Activated T-helper 1 cell treated with anti-CD3 and anti-CD28 coated beads, Interleukin-12 subunit alpha, Interleukin-12 subunit beta, Interleukin-2, Interleukin-4 antibody, amounts not matched to agents 30 ng/mL and 10 ng/mL and 1 ng/mL, durations not matched to agents 14 hours and 24 hours and 36 hours (primary cell): ENCODE measurements at places on chromosomes 3 and 15.

DNA sequence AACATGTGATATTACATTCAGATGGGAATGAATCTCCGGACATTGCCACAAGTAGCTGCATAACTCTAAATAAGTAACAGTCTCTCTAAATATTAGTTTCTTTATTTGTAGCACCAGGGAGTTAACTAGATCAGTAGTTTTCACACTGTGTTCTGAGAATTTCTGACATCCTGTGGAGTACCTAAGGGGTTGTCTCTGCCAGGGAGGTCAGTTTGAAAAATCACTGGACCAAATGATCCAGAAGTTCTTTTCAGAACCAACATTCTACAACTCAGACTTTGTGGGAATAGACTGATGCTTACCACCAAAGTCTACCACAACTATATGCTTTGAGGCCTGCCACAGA is 9.0 kb upstream of the ILDR1 start:
- DNase-seq, result no peak

DNA sequence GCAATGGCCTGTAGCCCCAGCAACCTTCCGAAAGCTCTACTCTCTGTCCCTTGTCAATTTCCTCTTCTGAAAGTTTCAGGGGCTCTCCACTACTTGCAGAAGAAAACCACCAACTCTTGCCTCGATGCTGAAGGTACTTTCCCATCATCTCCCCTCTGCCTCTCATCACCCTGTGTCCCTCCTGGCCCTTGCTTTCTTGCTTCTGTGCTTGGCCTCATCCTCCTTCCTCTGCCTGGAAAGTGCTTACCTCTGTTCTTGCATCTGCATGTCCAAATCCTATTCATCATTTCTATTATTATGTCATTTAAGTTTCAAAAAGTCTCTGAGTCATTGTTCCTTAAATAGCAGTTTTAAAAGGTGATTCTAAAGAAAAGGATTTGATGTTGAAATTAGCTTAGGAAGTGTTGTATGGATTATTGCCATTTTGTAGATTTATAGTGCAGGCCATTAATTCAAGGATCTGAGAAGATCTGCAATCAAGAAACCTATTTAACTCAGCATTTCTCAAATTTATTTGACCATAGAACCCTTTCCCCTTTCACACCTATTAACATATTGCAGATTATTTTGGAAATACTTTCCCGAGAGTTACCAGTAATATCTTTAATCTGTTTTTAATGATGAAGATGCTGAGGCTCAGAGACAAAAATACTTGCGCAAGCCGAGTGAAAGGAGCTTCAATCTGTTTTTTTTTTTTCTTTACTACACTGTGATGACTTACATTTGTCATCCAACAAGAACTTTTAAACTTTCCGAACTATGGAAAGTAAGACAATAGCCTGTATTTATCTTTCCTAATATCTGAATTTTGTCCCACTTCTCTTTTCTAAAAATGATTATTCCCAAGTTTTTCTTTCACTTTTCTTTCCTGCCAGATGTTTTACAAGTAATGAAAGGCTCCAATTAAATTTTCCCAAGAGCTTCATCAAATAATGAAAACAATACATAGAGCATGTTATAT is 22.3 kb upstream of the CFAP161 start:
- DNase-seq, result no peak

DNA sequence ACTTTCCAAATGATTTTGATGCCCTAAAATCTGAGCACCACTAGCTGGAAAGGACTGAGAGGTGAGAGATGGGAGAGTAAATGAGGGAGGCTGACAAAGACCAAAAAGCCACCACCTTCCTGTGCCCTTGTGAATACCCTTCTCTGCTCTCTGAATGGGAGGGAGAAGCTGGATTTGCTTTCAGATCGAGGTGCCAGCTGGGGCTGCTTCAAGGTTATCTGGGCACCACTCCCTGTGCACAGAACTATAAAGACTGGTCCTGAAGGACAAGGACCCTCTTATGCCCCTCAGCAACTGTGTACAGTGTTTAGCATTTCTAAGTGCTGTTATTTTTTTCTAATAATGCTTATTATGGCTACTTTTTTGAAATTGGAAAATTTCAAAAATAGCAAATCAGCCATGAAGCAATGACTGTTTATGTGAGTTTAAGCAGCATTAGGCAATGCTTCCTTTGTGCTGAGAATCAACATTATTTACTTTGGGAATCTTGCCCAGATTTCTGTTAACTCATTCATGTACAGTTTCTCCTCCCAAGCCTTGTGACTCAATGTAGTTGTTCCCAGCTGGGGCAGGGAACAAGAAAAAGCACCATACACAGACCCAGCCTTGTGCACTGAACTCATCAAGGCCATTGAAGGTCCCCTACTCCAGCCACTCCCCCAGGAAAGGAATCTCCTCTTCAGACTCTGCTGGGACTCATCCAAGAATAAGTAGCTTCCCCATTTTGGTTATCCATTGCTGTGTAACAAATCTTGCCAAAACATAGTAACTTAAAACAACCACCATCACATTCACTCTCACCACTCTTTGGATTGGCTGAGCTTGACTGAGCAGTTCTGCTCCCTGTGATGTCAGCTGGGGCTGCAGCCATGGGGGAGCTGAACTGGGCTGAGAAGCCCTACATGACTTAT is 37.3 kb upstream of the CDV3 start:
- DNase-seq, result no peak

- no peak for DNase-seq
These were observed 310.5 kb upstream of the ADAMTS9 start for GRCh38 chr3:64998317-64998716.

- DNase-seq, result no peak
These were observed 23.7 kb upstream of the STRIT1 start for GRCh38 chr3:155317211-155317610.

DNA sequence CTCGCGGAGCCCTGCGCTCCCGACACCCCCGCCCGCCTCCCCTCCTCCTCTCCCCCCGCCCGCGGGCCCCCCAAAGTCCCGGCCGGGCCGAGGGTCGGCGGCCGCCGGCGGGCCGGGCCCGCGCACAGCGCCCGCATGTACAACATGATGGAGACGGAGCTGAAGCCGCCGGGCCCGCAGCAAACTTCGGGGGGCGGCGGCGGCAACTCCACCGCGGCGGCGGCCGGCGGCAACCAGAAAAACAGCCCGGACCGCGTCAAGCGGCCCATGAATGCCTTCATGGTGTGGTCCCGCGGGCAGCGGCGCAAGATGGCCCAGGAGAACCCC is 464 bp downstream of the SOX2 start:
- no peak for DNase-seq

DNA sequence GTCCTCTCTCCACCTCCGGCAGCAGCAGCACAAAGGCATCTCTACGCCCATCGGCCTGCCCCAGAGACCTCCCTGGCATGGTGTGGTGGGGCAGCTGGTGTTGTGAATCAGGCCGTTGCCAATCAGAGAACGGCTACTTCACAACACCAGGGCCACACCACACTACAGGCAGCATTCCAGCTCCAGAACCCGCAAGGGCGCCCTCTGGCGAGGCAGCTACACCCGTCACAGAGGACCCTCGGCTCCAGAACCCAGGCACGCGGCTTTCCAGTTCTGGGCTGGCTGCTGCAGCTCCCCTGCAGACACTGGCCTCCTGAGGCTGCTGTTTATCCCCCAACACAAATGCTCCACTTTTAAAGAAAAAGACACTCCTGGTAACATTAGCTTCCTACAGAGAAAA is 127.5 kb upstream of the TOPAZ1 start:
- no peak for DNase-seq

DNA sequence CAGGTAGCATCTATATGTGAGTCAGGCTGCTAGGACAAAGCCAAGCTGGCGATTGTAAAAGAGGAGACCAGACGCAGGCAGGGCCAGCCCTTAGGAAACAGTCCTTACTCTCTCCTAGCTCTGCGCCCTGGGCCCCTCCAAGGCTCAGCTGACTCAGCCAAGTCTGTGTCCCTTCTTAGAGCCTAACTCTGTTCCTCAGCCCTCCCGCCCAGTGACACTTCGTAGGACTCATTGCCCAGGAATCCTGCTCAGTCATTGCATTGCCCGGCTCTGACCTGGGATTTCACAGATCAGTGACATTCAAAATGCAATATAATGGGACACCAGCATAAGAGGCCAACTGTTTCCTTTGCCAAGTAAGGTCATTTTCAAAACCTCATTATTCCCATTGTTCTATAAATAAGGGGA is 244.2 kb downstream of the TLE3 start:
- no peak for DNase-seq

DNA sequence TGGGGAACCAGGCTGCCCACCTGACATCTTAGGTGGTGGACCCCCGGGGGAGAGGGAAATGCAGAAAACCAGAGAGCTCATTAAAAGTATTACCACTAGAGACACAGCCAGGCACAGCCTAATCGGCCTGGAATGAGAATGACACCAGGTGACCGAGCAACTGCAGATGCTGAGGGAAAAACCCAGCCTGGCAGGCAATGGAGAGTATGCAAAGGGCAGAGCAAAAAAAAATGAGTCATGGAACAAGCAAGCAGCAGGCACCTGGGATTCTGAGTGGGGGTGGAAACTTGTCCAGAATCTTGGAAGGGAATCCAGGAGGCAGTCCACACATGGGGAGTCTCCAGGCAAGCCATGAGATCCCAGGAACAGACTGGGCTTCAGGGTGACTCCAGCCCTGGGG is 183.7 kb upstream of the LRRN1 start:
- DNase-seq, result no peak

DNA sequence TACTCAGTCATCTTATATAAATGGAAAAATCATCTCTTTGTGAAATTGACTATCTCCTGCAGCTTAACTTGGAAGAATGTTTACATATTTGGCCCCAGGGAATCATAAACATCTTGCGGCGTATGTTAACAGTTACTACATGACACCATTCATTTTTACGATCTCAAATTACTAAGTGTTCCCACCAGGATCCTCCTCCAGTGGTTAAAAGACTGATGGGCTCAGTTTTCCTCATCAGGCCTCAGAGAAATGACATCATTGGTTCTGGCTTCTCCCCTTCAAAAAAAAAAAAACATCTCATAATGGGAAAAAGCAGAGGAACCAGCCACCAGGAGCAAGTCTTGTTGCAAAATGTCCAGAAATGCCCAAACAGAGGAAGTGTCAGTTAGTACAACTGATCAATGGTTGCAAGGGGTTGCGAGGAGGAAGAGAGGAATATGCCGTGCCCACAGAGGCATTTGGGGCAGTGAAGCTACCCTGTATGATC is 70.5 kb upstream of the LIPC start:
- no peak for DNase-seq

- no peak for DNase-seq
These were observed 319.4 kb upstream of the MDFIC2 start for GRCh38 chr3:70631716-70632307.

DNA sequence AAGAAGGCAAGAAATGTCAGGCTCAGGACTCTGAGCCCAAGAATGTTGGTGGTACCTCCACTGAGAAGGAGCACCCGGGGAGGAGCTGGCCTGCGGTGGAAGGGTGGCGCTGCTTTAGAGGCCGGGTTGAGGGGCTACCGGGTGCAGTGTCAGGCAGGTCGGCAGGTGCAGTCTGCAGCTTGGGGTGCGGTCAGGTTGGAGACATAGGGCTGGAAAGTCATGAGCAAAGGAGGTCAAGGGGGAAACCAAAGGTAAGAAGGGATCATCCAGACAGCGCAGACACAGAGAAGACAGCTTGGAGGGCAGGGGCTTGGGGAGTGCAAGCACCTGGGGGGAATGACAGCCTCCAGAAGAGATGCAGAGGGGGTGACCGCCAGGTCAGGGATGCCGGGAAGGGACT is 274.4 kb upstream of the LYSMD4 start:
- DNase-seq, result no peak

GRCh38 chr3:168539909-168540308 is 444.2 kb upstream of the GOLIM4 start:
- no peak for DNase-seq

DNA sequence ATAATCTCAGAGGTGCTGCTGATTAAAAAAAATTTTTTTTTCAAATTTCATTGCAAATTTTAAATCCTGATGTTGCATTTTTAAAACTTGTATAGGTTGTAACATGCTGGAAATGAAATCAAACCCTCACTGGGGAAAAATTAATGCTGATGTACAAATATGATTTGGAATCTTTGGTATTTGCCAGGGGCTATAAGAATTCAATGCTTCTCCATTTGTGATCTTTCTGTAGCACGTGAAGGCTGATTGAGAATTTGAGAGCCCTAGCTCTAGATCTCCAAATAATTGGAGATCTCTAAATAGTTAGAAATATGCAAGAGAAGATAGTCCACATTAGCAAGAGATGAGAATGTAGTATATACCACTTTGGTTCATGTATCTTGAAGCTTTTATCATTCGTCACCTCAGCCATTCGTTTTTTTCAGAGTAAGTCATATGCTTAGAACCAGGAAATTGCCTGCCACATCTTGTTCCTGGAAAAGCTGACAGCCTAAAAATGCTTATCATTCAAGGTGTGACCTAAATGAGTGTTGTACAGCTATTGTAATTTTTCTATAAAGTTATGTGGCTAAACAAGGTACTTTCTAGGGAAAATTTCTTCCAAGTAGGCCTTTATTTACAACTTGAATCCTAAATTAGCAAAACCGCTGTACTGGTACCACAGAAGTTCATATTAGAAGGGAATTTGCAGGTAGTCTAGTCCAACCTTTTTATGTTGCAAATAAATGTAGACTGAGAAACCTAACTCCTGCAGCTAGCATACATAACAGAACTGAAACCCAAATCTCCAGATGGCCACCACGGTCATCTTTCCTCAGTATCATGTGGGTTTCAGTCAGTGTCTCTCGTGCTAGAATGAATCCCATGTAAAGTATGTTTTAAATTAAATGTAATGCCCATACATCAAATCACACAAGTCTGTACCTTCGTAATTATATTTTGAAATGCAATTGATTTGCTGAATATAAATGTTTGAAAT is 48.5 kb downstream of the FNDC3B start:
- no peak for DNase-seq

DNA sequence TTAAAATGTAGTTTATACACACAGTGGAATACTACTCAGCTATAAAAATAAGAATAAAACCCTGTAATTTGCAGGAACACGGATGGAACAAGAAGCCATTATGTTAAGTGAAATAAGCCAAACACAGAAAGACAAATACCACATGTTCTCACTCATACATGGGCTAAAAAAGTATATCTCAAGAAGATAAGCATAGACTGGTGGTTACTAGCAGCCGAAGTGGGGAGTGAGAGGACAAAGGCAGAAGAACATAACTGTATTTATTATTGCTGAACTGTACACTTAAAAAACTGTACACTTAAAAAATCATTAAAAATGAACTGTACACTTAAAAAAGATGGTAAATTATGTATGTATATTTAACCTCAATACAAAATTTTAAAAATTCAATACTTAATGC is 11.0 kb downstream of the UBE3A start:
- DNase-seq, result no peak

DNA sequence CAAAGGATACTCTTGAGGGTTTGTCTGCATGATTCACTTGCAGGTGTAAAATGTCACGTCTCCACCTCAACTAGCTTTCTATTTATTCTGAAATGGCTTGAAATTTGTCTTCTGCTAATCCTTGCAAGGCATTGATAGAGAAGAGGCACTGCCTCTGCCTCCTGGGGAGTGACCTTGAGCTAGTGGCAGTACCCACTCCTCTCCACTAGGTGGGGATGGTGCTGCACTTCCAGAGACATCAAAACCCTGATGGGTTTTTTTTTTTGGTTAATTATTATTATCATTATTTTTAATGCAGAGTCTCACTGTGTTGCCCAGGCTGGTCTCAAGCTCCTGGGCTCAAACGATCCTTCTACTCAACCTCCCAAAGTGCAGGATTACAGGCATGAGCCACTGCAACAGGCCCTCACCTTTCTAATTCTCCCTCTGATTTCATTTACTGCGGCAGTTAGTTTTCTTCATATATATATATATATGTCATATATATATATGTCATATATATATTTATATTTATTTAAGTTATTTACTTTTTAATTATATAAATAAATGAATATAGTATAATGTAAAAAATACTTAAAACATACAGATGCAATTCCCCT is 117.6 kb upstream of the EIF1B start:
- peak; percentile 35 for DNase-seq
